ENCODE measurements at places on chromosomes 6 and 20. TPM values are rescaled to one million over a fixed set of nuclear protein-coding genes. Genes with fewer than 3 reads are reported as not detected.

The RSPH4A gene
- not detected for total RNA-seq

The SMIM13 gene
- total RNA-seq, result 14.6 TPM

The ACSS2 gene
- total RNA-seq, result 106 TPM

The CRISP3 gene
- not detected for total RNA-seq

The PGC gene
- total RNA-seq, result not detected

The SPATS1 gene
- total RNA-seq, result not detected

The WFDC2 gene
- total RNA-seq, result 0.44 TPM

The POFUT1 gene
- 28.2 TPM for total RNA-seq

GRCh38 chr6:128033156-128033555 is 132.3 kb upstream of the THEMIS start:
- DNase-seq, result no peak
- H3K27ac ChIP-seq, result no peak overlapping the region
- no peaks in the 10 kb centered on the region for H3K36me3 ChIP-seq
- no peak overlapping the region for H3K4me3 ChIP-seq

DNA sequence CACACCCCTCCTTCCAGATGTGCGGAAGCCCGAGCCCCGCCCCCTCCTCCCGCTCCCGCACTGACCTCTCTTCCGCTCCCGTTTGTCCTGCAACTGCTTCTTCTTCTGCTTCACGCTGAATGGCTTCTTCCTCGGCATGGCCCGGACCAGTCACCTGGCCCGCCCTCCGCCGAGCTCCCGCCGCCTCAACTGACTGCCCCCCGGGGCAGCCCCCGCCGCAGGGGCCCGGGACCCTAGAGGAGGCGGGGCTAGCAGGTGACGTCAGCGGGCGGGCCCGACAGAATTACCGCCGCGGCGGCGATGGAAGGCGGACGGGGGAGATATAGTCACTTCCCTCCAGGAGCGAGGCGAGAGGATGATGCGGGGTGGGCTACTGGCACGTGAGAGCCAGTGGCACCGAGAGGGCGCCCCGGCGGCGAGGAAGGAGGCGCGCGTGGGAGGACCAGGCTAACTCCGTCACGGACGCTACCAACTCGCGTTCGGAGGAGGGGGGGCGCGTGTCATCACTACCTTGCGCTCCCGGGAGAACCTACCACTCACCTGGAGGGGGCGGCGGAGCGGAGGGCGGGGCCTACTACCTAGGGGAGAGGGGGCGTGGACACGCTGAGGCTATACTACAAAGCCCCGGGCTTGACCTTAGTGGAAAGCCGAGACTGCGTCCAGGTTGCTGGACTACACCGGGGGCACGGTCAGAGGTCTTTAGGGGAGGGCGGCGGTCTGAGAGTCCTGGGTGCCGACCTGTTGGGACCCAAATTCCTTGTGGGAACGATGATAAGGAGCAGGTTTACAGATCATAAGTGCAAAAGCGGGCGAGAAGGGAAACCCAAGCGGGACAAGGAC is at the start of gene GNL1:
Gene GNL1 (minus strand): TSS at position 424 of the 840 bp plus-strand sequence. CDS start 286 bp downstream, at position 138.
- H3K4me1 ChIP-seq, result peaks cover 34% of the 10 kb centered on the region
- H3K36me3 ChIP-seq, result peaks cover 44% of the 10 kb centered on the region
- peak within 1 kb of the TSS; percentile 99 for H3K27ac ChIP-seq
- H3K27me3 ChIP-seq, result no peaks in the 10 kb centered on the region

DNA sequence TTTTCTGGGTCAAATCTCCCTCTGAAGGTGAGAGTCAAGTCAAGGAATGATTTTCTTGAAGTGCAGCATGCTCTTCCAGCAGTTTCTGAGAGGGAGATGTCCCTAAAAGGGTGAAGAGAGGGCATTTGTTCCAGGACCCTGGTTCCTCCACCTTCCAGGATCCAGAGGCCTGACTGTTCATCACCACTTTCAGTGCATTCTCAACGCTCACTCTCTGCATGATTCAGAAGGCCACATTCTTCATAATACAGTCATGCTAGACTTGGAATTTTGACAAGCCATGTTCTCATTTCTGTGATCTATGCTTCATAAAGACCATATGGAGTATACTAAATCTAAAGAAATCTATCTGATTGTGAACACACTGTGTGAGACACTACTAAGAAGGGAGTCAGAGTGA is 85.1 kb downstream of the PDE7B start:
- DNase-seq, result no peak
- no peaks in the 10 kb centered on the region for H3K36me3 ChIP-seq
- H3K4me3 ChIP-seq, result no peak overlapping the region
- H3K27ac ChIP-seq, result no peak overlapping the region

GRCh38 chr6:134555672-134556071 is 237.8 kb upstream of the SGK1 start:
- H3K36me3 ChIP-seq, result no peaks in the 10 kb centered on the region
- no peaks in the 10 kb centered on the region for H3K27me3 ChIP-seq
- DNase-seq, result no peak

DNA sequence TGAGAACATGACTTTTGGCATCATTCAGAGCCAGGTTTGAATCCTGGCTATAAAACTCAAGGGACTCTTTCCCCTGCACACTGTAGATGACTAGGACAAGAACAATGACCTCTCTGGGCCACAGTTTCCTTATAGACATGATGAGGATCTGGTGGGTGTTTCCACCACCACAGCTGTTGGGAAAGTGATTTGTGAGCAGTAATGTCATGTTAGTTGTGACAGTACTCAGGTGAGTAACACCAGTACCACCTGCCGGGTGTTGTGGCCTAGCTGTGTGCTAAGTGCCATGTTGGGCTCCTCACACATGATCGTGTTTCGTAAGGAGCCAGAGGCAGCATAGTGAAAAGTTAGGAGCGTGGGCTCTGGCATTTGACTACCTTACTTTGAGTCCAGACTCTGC is 24.1 kb downstream of the HM13 start:
- no peaks in the 10 kb centered on the region for H3K27me3 ChIP-seq
- no peak for DNase-seq
- peaks cover 40% of the 10 kb centered on the region for H3K36me3 ChIP-seq
- H3K4me1 ChIP-seq, result no peaks in the 10 kb centered on the region

DNA sequence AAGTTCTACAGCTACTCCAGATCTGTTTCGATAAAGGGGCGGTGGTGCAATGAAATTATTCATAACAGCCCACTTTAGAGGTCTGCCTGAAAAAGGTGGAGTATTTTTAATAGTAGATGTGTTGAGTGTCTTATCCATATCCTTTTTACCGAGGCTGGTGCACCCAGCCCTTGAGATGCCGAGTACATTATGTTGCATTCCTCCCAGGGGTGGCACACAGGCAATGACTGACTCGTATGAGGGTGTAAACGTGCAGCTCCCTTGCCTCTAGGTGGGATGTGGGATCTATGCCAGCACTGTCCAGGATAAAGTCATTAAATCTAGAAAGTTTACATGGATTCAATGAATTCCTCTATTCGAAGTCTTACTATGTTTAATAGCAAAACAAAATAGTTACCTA is 355.6 kb downstream of the PLCB1 start:
- H3K27ac ChIP-seq, result no peak overlapping the region
- H3K36me3 ChIP-seq, result no peaks in the 10 kb centered on the region
- H3K4me1 ChIP-seq, result no peaks in the 10 kb centered on the region
- H3K4me3 ChIP-seq, result no peak overlapping the region
- no peak for DNase-seq

- no peaks in the 10 kb centered on the region for H3K36me3 ChIP-seq
- H3K27me3 ChIP-seq, result no peaks in the 10 kb centered on the region
Measured at GRCh38 chr6:168067081-168067759, 11.8 kb downstream of the FRMD1 start.

- no peak overlapping the region for H3K27ac ChIP-seq
- H3K36me3 ChIP-seq, result no peaks in the 10 kb centered on the region
- DNase-seq, result no peak
- H3K27me3 ChIP-seq, result no peaks in the 10 kb centered on the region
- no peaks in the 10 kb centered on the region for H3K4me1 ChIP-seq
- no peak overlapping the region for H3K4me3 ChIP-seq
Measured at GRCh38 chr6:134884752-134885151, 65.1 kb downstream of the ALDH8A1 start.

DNA sequence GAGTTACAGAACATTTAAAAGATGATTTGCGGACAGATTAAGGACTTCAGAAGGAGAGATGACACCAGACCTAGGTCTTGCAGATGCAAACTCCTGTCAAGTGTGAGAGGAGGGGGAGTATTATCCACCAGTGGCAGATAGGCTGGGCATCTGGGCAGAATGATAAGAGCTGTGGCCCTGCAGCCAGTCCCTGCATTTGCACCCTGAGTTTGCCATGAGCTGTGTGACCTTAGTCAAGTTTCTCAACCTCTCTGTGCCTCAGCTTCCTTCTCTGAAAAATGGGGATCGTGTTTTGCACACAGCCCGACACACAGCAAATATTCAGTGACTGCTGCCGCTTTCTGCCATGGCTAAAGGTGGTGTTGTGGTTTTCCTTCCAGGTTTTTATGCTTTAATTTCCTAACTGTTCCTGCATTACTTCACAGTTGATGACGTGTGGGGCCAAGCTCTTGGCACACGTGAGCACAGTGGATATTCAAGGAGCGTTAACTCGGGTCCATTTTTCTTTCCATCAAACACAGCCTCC is 516.2 kb downstream of the CDH26 start:
- no peak for DNase-seq
- no peak overlapping the region for H3K4me3 ChIP-seq
- H3K36me3 ChIP-seq, result no peaks in the 10 kb centered on the region
- H3K27ac ChIP-seq, result no peak overlapping the region
- no peaks in the 10 kb centered on the region for H3K27me3 ChIP-seq
- no peaks in the 10 kb centered on the region for H3K4me1 ChIP-seq

DNA sequence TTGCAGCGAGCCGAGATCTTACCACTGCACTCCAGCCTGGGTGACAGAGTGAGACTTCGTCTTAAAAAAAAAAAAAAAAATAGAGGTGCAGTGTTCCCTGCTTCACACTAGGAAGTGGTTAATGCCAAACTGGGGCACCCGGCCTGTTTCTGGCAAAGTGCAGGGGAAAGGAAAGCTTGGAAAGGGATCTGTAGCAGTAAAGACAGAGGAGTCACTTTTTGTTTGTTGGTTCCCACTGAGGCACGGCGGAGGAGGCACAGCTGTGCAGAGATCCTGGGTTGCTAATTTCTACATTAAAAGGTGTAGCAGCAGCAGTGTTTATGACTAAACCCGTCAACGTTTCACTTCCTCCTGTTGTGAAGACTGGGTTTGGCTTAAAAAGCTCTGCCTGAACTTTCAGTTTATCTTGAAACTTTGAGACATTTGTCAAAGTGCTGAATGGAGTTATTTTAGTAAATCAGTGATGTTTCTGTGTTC is 125.6 kb downstream of the CARMIL1 start:
- no peak for DNase-seq
- H3K36me3 ChIP-seq, result no peaks in the 10 kb centered on the region
- H3K4me3 ChIP-seq, result no peak overlapping the region
- H3K4me1 ChIP-seq, result no peaks in the 10 kb centered on the region

DNA sequence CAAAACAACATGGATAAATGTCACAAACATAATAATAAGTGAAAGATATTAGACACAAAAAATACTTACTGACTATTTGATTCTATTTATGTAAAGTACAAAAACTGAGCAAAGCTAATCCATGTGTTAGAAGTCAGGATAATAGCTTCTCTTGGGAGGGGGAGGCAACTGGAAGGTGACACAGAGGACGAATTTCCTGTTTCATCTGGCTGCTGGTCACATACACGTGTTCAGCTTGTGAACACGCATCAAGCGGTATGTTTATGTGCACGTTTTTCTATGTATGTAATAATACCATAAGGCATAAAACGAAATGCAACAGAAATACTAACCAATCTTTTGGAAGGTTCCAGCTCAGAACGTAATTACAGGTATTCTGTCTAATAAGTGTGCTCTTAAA is 54.3 kb downstream of the MKKS start:
- H3K4me3 ChIP-seq, result no peak overlapping the region
- H3K36me3 ChIP-seq, result no peaks in the 10 kb centered on the region
- no peak overlapping the region for H3K27ac ChIP-seq
- no peaks in the 10 kb centered on the region for H3K4me1 ChIP-seq
- no peak for DNase-seq
- no peaks in the 10 kb centered on the region for H3K27me3 ChIP-seq

DNA sequence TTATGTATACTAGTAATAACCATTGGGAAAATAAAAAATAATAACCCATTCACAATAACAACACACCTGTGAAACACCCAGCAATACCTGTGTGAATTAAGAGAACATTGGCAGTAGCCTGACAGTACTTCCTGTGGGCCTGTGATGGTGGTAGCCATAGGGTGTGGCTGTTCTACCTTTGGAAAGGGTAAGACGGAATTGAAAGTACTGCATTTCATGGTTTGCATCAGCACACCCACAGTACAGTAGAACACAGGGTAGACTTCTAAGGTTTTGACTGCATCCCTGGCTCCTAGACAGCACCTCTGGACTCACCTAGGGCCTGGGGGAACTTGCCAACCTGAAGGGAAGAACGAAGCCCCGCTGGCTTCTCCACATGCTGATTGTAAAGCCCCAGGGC is 279.8 kb downstream of the HTR1B start:
- H3K36me3 ChIP-seq, result no peaks in the 10 kb centered on the region
- no peaks in the 10 kb centered on the region for H3K27me3 ChIP-seq
- H3K27ac ChIP-seq, result no peak overlapping the region
- no peak overlapping the region for H3K4me3 ChIP-seq
- H3K4me1 ChIP-seq, result no peaks in the 10 kb centered on the region

- H3K27me3 ChIP-seq, result no peaks in the 10 kb centered on the region
- no peak overlapping the region for H3K4me3 ChIP-seq
- no peaks in the 10 kb centered on the region for H3K4me1 ChIP-seq
- no peak overlapping the region for H3K27ac ChIP-seq
- no peaks in the 10 kb centered on the region for H3K36me3 ChIP-seq
Measured at GRCh38 chr6:18021166-18021850, 33.9 kb upstream of the KIF13A start.

GRCh38 chr6:44105146-44105545 is 22.1 kb downstream of the MRPL14 start:
- H3K36me3 ChIP-seq, result peaks cover 30% of the 10 kb centered on the region
- H3K27me3 ChIP-seq, result no peaks in the 10 kb centered on the region
- H3K27ac ChIP-seq, result peak overlapping the region; percentile 62
- no peak for DNase-seq

DNA sequence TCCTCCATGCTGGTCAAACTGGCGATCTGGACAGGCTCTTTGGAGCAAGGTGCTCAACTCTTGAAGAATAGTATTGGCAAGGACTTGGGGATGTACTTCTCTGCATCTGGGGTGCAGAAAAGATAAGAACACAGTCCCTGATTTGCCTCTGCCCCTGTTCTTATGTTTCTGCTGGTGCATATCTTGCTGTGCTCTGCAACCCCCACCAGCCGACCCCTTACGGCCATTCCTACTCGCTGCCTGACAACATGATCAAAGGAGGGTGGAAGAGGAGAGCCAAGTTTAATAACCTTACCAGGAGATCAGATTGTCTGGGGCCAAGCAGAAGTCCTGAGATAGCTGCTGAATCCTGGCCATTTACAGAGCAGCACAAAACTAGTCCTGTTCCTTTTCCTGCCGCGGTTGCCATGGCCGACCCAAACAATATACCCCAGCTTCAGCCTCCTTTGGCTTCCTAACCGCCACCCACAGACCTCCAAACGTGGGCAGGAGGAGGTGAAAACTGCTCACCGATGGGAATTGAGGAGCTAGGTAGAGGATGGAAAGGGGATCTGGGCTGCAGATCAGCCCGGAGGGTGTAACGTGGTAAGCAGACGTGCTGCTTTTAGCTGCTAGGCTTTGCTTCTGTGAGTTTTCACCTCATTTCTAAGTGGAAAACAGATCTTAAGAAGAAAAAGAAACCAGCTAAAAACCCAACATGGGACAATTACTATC is 60.9 kb downstream of the ATXN1 start:
- H3K36me3 ChIP-seq, result no peaks in the 10 kb centered on the region
- no peaks in the 10 kb centered on the region for H3K27me3 ChIP-seq
- no peak for DNase-seq
- H3K4me3 ChIP-seq, result peak overlapping the region; percentile 49

All from heart right ventricle (tissue), 16 donors.